GM04504 (cell line): ENCODE measurements at places on chromosomes 4 and X.

DNA sequence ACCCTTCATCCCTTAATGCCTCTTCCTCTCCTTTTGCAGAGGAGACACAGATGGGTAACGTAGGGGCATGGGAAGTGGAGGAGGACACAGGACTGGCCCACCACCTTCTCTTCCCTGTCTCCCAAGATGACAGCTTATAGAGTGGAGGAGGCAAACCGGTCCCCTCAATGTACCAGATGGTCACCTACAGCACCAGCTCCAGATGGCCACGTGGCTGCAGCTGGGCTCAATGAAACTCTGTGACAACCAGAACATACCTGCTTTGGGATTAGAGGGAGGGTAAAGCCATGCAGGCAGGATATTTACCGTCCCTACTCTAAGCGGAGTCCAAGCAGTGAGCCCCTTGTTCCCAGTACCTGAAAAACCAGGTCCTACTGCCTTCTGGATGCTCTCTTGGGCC, 7.5 kb upstream of the KLHL15 start:
- no peak for DNase-seq

GRCh38 chr4:63580796-63581475, 828.3 kb downstream of the TECRL start:
- no peak for DNase-seq

GRCh38 chr4:38117591-38117990, 157.4 kb downstream of the PTTG2 start:
- no peak for DNase-seq

- no peak for DNase-seq
Observed at GRCh38 chr4:10101671-10102473, 14.7 kb downstream of the WDR1 start.

- no peak for DNase-seq
Observed at GRCh38 chrX:139762400-139763183, 54.6 kb upstream of the MCF2 start.

GRCh38 chr4:2402048-2402842, 16.2 kb downstream of the ZFYVE28 start:
- DNase-seq, result peak; percentile 24

GRCh38 chr4:176561368-176561767, 231.4 kb downstream of the VEGFC start:
- DNase-seq, result no peak

- DNase-seq, result no peak
Observed at GRCh38 chr4:28267166-28267565, 1406.5 kb downstream of the STIM2 start.

DNA sequence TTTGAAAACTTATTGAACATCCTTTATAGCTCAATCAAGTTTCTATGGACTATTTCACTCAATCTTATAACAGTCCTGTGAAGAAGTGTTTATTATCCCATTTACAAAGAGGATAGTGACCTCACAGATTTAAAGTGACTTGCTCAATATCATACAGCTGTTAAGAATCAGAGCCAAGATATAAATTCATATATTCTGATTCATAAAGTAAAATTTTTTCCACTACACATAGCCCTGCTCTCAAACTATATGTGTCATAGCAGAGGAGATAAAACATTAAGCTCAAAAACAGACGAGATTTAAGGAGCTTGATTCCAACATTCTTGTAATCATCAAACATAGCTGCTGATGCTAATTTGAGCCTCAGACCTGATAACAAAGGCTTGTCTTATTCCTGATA, 226.8 kb downstream of the CAMK2D start:
- DNase-seq, result no peak

DNA sequence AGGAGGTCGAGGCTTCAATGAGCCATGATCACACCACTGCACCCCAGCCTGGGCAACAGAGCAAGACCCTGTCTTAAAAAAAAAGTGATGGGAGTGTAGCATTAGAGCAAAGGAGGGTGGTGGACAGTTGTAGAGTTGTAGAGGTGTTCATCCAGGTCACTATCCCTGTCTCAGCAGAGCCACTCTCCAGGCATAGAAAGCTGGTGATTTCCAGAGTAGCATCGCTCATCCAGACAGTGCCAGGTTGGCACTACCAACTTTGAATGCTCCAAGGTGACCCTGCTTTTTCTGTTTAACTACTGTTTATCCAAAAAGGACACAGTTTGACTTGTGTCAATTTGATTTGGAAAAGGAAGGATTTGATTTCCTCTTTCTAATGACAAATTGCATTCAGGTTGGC, 147.3 kb downstream of the USP46 start:
- DNase-seq, result no peak

GRCh38 chrX:16120431-16120830, 2.9 kb upstream of the GRPR start:
- DNase-seq, result no peak

DNA sequence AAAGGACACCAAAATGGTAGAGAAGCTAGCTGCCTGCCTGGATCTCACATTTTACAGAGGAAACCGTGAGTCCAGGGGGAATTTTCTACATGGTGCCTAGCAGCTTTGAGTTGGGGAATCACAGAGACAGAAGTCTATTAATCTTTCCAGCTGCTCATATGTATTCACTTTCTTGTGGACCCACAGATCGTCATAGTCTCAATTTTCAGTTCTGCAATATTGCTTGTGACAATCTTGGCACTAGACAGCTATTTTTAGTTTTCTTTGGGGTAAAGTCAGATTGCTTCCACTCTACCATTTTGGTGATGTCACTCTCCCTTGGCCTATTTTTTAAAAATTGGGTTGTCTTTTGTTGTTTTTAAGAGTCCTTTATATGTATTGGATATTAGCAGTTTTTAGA, 233.4 kb upstream of the STK26 start:
- DNase-seq, result no peak

GRCh38 chr4:1748465-1748995, 27.2 kb downstream of the TACC3 start:
- no peak for DNase-seq

DNA sequence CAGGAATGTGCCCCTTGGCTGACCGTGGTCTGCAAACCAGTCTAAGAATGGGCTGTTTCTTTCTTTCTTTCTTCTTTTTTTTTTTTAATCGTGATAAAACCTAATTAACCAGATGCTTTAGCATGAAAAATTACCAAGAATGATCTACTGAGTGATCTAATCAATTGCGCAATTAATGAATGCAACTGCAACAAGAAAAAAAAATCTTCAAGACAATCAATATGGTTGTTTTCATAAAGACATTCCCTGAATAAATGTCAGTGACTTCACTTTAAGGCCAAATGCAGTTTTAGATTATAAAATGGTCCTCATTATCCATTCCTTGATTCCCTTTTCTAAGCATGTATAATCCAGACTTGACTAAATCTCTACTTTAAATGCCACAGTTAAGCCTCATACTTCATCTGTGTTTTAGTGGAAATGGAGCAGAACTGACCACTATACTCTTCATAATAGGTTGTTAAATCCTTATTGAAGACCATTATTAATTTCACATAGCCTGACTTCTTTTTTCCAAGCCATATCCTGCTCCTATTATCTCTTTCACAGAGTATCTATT, 51.6 kb upstream of the SETD7 start:
- DNase-seq, result no peak

GRCh38 chr4:53644607-53645006, 53.3 kb upstream of the LNX1 start:
- DNase-seq, result no peak

GRCh38 chr4:183485411-183486160, 19.3 kb upstream of the ING2 start:
- no peak for DNase-seq

DNA sequence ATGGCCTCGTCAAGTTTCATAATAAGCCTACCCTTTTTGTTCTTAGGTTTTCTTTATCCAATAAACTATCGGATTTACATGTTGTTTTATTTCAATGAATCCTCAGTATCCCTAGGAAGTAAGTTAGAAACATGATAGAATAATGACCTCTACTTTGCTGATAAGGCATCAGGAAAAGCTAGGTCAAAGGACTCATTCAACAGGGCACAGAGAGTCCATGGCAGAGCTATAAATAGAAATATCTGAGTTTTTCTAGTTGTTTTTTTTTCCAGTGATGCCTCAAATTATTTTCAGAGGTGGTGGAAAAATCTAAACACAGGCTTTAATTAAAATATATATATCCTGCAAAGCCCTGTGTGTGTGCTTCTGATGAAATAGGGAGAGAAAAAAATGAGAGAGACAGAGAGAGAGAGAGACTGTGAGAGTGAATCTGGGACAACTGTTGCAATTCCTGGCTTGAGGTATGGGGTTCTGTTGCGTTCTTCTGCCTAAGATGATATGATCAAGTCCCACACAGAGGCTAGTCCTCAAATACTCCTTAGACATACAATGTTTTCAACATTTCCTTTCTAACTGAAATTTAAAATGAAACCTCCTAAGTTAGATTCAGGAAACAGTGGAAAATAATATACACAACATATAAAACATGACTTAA, 139.9 kb downstream of the HDX start:
- no peak for DNase-seq

DNA sequence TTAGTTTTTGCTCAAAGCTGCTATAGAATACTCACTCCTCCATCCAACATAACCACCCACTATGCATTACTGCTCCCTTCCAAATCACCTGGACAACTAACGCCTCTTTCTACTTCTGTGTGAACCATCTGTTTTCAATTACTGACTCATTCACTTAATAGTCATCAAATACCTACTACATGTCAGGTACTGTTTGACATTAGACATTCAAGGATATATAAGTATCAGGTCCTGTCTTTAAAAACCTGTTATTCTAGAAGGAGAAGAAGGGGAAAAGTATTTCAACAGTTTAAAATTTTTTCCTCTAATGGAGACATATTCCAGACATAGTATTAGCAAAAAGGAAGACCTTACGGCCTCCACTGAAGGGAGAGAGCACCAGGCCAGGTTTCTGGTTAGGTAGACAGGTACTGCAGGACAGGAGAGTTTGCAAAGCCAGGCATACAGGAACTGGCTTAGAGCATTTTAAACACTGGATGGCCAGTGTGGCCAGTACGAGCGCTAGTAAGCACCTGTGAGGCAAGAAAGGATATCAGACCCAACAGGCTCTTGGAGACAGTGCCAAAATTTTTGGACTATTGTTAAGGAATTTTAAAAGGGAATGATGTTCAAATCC, 39.0 kb downstream of the SH3RF1 start:
- no peak for DNase-seq

DNA sequence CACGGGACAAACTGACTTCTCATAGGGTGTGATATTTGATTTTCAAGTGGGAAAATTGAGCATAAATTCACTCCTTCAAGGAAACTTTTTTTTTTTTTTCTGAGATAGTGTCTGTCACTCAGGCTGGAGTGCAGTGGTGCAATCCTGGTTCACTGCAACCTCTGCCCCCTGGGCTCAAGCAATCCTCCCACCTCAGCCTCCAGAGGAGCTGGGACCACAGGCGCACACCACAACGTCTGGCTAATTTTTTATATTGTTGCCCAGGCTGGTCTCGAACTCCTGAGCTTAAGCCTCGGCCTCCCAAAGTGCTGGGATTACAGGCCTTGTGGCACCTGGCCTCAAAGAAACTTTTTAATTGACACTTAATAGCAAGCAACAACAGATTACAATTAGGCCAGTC, 13.8 kb downstream of the CLDN34 start:
- no peak for DNase-seq

- peak; percentile 23 for DNase-seq
Observed at GRCh38 chr4:101599620-101600019, 190.9 kb upstream of the BANK1 start.

DNA sequence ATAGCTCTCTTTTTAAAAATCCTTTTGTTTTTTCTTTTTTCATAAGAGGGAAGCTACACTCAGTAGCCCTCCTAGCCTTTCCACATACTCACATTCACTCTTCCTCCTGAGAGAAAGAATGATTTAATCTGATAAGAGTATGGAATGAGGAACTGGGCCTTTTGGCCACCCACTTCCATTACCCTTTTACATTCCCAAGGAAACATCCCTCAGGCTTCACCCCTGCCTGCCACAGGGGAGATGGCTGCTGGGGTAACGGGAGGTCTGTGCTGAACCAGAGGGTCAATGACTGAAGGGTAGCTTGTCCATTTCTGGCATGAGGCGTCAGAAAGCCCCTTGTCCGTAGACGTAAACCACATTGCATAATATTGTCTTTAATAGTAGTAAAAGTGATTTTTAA, 67.2 kb upstream of the CCSER1 start:
- no peak for DNase-seq

DNA sequence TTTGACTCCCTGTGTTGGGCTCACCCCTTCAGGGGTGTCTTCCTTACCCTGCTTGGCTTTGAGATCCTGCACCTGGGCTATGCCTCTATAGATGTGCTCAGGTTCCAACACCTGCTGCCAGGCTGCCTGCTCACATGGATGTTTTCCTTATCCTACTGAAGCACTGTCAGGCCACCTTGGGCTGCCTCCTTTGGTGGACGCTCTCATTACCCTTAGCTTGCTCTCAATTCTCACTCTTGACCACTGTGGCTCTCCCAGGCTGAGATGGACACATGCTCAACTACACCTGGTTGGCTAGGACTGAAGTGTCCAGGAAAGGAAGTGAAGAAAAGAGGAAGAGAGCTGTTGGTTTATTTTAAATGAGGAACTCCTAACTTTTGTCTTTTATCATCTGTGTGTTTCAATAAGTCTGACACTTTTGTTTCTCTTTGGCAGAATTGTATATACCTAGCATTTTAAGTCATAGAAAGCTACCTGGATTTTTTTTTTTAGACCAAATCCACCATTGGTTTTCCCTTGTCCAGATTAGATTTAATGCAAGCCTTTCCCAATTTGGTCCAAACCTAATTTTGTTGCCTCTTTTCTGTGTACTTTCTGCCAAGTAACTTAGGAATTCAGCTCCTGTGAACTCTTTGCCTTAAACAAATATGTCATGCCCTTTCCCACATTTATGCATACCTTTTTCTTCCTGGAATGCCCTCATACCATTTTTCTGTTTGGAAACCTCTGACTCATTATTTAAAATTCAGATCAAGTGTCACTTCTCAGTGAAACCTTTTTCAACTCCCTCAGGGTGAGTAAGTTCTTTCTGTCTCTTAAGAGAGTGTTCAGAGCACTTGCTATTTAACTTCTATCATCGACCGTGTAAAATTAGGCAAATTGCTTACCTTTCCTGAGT, 175.8 kb downstream of the GC start:
- DNase-seq, result no peak

DNA sequence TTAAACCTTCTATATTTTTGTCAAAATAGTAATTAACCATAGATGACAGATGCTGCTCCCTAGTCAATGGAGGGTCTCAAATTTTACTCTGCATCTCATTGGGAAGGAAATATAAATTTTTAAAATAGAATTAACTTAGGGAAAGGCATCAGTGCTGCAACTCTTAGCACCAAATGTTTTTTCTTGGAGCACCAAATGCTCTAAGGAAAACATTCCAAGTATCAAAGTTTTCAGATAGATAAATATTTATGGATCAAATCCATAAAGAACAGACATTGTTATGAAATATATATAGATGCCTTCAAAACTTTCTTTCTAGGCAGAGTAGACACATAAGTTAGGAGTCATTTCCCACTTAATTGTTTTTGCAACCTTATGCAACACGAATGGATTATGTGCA, 168.7 kb downstream of the ANTXR2 start:
- no peak for DNase-seq

DNA sequence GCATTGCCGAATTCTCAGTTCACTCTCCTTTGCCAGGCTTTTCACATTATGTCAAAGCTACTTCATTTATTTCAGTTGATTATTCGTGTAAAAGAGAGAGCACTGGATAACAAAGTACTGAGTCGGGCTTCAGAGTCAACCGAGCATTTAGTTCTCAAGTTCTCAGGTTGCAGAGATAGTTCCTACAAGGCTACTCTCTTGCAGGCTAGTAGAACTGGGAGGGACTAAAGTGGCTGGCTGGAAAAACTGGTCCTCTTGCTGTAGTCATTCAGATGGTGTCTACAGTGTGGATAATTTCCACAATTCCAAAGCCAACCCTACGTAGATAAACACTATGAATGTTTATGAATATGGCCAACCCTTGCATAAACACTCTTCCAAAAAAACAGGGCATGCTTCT, 4.6 kb upstream of the CCNG2 start:
- DNase-seq, result no peak

GRCh38 chr4:101865501-101866062, 75.1 kb downstream of the BANK1 start:
- DNase-seq, result peak; percentile 11
